ENCODE measurements at places on chromosomes 3 and 15. TPM values are rescaled to one million over a fixed set of nuclear protein-coding genes. Genes with fewer than 3 reads are reported as not detected.

DNA sequence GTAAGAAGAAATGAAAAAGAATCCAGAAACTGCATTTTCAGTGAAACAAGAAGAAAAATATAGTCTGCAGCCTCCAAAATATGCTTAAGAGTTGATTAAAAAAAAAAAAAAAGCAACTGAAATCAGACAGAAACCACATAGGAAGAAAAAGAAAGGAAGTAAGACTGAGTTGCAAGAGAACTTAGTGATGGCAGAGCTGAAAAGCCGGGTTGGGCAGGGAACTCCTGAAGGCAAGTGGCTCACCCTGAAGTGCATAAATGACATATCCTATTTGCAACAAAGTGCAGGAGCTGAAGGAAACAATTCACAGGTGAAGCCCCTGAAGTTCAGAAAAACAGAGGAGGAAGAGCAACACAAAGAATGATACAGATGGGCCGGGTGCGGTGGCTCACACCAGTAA, 108.8 kb upstream of the SLC25A36 start:
- no peak for DNase-seq

DNA sequence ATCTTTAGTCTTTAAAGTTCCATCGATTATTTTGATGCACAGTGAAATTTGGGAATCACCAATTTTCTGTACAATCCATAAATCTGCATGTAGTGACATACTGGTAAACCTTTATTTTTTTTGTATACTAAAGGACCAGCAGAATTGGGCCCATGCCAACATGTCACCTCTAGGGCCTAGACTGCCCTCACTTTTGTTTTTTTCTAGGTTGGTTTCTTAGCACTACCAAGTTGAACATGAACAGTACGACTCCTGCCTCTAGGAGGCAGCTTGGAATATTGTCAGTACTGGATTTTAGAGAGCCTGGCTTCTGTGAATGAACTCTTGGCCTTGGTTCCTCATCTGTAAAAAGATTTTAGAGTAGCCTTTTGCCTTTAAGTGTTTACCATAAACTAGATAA, 32.3 kb downstream of the NKIRAS1 start:
- no peak for DNase-seq

DNA sequence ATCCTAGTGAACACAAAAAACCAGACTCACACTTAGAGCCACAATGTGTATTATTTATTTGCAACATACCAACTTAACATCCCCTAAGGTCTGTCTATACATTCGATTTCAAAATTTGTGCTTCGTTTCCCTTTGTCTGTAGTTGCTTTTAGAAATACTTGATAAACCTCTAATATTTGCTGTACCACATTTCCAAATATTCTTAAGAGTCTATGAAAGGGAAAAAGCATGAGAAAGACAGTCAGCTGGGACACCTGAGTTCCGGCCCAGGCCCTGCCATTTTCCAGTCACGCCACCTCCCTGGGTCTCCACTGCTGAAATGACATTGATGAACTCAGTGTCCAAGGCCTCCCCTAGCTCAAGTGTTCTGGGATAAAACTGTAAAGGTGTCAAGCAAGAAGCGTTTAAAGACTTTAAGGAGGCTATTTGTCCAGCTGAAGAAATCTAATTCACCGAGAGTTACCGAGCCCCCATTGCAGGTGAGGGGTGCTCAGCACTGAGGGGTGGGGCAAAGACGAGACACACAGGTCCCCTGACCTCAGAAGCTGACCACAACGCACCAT, 26.6 kb downstream of the LRRC2 start:
- no peak for DNase-seq

ARRDC4 gene
- total RNA-seq = 16.2 TPM

GRCh38 chr3:33855884-33856546, 57.6 kb downstream of the PDCD6IP start:
- DNase-seq = no peak

- DNase-seq = no peak
Observed at GRCh38 chr3:137409584-137409983, 354.5 kb upstream of the SOX14 start.
